Thyroid gland (tissue), 4 donors: ENCODE measurements at places on chromosomes 5 and 9.

DNA sequence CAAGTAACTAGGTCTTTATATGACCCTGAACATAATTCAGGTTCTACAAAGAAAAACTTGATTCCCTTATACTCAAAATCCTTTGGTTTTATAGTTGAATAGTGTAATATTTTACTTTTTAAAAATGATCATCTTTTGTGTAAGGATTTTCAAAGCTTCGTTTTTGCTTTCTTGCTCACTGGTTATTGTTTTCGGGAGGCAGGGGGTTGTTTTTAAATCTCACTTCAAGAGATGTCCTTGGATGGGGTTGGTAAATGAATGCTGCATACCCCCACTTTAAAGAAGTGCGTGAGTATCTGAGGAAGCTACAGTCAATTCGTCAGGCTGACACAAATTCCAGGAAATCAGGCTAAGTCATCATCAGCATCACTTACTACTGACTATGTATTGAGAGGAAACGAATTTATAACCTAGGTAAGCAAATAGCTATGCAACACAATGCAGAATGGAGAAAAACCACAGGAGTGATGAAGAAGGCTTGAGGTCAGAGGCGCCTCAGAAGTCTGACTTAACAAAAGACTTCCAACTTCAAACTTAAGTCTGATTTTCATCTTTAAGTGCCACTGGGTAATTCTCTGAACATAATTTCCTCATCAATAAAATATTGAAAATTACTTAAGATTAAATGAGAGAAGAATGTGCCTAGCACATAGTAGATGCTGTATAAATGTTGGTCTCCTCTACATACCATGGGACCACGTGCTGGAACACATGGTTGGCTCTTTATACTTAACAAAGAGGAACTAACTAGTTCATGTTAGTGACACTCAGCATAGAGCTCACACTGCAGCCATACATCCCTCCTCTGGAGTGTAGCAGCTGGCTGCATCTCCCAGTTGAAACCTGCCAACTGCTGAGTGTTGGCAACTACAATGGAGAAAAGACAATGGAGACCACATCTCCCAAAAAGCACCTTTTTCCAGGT lies 106.0 kb upstream of the KIF2A start:
- no peak for DNase-seq
- no peak overlapping the region for H3K27ac ChIP-seq
- H3K27me3 ChIP-seq = no peaks in the 10 kb centered on the region
- no peak overlapping the region for H3K4me3 ChIP-seq
- H3K4me1 ChIP-seq = no peaks in the 10 kb centered on the region
- no peaks in the 10 kb centered on the region for H3K36me3 ChIP-seq

GRCh38 chr5:14086261-14086660 lies 56.9 kb upstream of the TRIO start:
- no peaks in the 10 kb centered on the region for H3K4me1 ChIP-seq
- H3K36me3 ChIP-seq = no peaks in the 10 kb centered on the region
- H3K4me3 ChIP-seq = no peak overlapping the region

DNA sequence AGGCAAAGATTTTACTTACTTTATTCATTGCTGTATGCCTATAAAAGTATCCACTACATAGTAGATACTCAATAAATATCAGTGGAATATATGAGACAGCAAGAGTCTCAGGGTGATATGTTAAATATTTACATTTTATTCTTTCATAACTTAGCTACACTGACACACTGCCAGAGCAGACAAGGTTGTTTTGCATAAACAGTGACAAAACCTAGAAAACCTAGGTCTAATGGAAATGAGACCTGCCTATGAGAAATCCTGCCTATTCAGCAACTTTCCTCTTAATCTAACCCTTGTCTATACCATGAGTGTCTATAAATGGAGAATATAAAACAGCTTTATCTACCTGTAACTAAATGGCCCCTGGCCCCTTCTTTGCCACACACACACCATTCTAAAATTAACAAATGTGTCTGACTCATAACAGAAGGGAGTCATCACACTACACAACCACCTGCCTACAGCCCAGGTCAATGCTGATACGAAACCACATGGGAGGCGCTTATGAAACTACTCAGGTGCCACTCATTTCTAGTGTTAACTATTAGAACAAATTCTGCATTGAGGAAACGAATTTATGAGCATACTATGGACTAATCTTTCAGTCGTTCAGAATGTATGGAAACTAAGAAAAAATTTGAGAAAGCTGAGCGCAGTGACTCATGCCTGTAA lies 60.3 kb downstream of the UBAP2 start:
- no peak overlapping the region for H3K4me3 ChIP-seq
- no peaks in the 10 kb centered on the region for H3K27me3 ChIP-seq
- peaks cover 11% of the 10 kb centered on the region for H3K4me1 ChIP-seq
- peaks cover 25% of the 10 kb centered on the region for H3K36me3 ChIP-seq

DNA sequence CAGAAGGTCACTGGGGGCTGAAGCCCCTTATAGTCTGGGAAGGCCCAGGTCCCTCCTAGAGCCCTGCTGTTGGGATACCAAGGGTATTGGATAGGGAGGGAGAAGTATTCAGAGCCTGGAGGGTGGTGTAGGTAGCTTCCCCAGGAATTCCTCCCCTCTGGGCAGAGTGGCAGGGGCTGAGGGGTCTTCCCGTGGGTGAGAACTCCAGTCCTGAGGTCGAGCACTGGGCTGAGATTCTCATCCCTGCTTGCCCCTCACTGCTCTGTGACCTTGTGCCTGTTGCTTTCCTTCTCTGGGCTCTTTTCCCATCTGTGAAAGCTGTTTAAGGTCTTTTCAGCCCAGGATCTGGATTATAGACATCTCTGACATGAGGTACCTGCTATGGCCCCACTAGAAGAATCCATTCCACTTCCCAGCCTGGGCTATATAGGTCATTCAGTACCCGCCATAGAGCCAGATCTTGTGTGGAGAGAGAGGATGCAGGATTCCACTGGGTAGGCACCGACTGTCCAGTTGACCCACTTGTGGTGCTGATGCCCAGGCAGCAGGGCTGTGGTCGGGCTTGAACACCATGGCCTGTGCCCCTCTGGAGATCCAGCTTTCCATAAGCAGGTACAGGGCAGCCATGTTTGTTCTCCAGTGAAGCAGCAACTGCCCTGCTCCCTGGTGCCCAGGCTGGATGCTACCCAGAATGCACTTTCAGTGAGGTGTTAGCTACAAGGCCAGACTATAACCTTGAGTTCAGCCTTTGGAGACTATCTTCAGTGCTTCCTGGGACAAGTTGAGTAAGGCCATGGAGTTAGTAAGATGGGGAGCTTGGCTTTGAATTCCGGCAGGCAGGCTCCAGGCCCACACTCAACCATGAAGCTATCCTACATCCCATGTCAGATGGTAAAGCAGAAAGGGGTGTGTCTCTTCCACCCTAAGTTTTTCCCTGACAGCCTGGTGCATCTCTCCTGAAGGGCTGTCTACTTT lies 60.1 kb downstream of the AMBP start:
- H3K27ac ChIP-seq = no peak overlapping the region
- no peaks in the 10 kb centered on the region for H3K4me1 ChIP-seq
- no peak for DNase-seq
- H3K27me3 ChIP-seq = no peaks in the 10 kb centered on the region
- H3K36me3 ChIP-seq = peaks cover 15% of the 10 kb centered on the region
- no peak overlapping the region for H3K4me3 ChIP-seq

DNA sequence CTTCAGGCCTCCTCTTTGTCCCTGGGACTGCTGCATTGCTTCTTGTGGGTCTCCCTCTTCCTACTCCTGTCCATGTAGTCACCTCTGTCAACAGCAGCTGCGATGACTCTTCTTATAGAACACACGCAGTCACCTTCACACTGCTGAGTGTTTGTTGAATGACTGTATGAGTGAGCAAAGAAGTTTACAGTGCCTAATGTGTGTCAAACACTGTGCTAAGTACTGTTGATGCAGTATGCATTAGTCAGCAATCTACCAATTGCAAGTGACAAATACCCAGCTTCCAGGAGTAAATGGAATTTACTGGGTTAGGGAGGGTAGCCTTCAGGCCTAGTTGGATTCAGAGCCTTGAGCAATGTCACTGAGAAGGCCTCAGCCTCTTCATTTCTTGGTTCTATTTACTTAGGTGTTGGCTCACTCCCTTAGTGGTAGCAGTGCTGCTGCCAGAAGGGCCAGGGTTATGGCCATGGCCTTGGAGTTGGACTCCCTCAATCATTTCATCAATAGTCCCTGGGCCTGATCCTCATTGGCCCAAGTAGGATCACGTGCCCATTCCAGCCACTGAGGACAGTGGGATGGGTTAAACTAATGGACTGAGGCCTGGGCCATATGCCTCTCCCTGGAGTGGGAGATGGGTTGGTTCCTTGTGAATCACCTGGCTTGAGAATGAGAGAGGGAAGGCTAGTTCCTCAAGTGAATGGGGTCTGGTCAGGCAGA lies 93.5 kb downstream of the RGS3 start:
- no peak for DNase-seq
- H3K36me3 ChIP-seq = no peaks in the 10 kb centered on the region
- H3K27ac ChIP-seq = no peak overlapping the region
- H3K4me3 ChIP-seq = no peak overlapping the region
- no peaks in the 10 kb centered on the region for H3K27me3 ChIP-seq

DNA sequence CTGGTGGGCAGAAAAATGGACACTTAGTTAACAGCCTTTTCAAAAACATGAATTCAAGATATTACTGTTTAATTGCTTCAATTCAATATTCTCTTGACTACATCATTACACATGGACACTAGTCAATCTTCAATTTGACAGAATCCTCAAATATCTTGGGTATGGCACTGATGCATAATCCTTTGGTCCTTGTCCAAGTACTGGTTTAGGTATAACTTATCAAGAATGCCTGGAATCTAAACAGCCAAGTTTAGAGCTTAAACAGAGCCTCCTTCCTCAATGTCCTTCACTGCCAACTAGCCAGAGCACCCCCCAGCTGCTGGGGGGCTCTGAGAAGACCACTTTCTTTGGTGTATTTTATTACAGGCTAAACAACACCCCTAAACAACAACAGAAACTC lies 61.6 kb upstream of the ERCC6L2 start:
- DNase-seq = no peak
- no peaks in the 10 kb centered on the region for H3K27me3 ChIP-seq
- no peaks in the 10 kb centered on the region for H3K4me1 ChIP-seq

- peaks cover 14% of the 10 kb centered on the region for H3K4me1 ChIP-seq
- H3K27me3 ChIP-seq = no peaks in the 10 kb centered on the region
- no peaks in the 10 kb centered on the region for H3K36me3 ChIP-seq
- no peak overlapping the region for H3K27ac ChIP-seq
- no peak overlapping the region for H3K4me3 ChIP-seq
Observed at GRCh38 chr5:148806520-148806931, 19.9 kb upstream of the ADRB2 start.

DNA sequence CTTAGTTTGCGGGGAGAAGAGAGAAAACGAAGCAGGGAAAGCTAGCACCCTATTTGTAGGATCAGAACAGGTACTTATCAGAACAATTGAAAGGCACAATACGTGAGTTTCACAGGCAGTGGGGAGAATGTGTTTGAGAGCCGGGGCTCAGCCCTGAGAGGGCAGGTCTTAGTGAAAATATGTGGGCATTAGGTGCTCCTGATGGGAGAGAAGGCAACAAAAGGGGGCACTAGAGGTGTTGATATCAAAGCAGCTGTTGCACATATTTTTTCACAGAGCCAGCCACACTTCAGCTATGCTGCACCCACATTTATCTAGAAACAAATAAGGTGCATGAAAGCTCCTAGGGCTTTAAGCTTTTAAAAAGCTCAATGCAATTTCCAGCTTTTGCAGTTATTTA lies 99.7 kb upstream of the MAN2A1 start:
- H3K27ac ChIP-seq = no peak overlapping the region
- no peak for DNase-seq
- no peak overlapping the region for H3K4me3 ChIP-seq
- no peaks in the 10 kb centered on the region for H3K4me1 ChIP-seq
- no peaks in the 10 kb centered on the region for H3K27me3 ChIP-seq

DNA sequence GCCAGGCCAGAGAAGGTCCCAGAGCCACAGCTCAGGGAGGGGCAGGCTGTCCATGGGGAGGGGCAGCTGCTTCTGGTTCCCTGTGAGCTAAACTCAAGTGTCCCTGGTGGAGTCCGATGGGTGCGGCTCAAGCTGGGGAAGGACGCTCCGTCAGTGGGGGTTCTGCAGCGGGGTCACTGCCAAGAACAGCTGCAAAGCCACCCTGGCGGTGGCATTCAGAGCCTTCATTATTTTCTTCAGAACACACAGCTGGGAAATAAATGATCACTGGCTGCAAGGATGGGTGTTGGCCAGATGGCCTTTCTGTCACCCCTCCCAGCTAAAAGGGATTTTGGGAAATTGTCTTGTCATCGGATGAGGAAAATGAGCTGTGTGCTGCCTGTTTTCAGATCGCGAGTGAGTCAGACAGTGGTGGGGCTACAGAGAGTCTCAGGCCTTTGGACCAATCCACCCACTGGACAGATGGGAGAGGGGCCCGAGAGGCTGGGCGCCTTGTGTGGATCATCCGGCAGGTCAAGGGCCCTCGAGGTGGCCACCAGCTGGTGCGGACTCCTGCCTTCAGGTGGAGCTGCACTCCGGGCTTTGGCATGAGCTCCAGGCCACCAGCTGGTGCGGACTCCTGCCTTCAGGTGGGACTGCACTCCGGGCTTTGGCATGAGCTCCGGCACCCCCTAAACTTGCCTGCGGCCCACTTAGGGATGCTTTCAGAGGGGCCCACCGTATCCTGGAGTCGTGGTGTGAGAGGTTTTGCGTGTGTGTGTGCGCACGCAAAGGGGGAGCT lies 17.9 kb upstream of the GFPT2 start:
- no peaks in the 10 kb centered on the region for H3K27me3 ChIP-seq
- H3K36me3 ChIP-seq = no peaks in the 10 kb centered on the region
- no peak overlapping the region for H3K27ac ChIP-seq

GRCh38 chr5:756171-756570 lies 28.4 kb downstream of the ZDHHC11B start:
- DNase-seq = no peak
- H3K27ac ChIP-seq = no peak overlapping the region
- no peaks in the 10 kb centered on the region for H3K36me3 ChIP-seq
- no peak overlapping the region for H3K4me3 ChIP-seq
- H3K4me1 ChIP-seq = peaks cover 30% of the 10 kb centered on the region
- no peaks in the 10 kb centered on the region for H3K27me3 ChIP-seq

DNA sequence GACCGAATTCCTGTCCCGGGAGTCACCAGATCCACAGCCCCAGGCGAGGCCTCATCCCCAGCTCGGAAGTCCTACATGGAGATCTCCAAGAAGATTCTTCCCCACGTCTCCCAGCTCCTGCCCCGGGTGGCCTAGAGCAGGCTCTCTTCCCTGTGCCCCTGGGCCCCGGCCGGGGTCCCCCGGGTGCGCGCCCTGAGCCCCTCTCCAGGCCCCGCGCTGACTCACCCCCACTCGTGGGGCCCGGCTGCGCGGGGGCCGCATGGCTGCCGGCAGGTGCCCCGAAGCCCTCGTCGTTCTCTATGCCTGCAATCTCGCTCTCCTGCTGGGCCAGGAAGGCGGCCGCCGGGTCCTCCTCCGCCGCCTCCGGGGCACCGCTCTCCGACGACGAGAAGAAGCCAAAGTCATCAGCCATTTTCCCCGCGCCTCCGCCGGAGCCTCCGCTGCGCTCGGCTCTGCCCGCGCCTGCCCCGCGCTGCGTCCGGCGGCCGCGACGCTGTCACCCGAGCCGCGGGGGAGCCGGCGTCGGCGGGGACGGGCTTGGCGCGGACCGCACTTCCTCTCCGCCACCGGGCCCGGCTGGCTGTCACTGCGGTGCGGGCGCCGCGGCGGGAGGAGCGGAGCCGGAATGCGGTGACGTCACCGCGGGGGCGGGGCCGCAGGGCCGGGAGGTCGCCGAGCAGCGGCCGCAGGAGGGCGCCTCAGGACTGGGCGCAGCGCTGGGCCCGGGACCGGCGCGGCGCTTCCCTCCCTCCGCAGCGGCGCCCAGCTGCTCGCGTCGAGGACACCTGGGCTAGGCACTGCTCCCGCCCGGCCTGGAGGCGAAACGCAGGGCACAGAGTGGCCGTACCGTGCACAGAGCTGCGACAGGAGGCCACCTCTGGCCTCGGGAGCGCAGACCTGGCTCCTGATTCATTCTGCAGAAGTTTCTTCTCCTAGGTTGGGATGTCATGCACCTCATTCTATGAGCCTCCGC lies at the start of gene CLTB:
Gene CLTB (minus strand): TSS at position 588 of the 973 bp plus-strand sequence. CDS start 176 bp downstream, at position 412.
- no peaks in the 10 kb centered on the region for H3K36me3 ChIP-seq
- peak within 1 kb of the TSS; percentile 75 for H3K27ac ChIP-seq
- peaks cover 17% of the 10 kb centered on the region for H3K4me1 ChIP-seq
